ENCODE measurements at places on chromosomes 11 and 22.
A peak's percentile ranks its signal among the peaks of the same experiment; 100 is the strongest.

DNA sequence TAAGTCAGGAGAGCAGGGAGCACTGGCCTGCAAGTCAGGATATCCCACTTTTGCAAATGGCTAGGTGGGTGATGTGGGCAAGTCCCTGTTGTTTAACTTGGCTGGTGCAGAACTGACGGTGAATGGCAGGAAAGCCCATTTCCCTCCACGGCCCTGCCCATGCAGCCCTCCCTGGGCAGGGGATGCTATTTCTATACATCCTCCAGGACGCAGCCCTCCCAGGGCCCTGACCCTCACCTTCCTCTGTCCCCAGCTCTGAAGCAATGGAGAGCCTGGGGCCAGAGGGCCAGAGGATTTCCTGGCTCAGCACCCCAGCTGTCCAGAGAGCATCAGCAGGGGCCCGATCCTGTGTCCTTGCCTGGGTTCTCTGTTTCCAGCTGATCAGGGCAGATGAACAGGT is 91.3 kb downstream of the TSPAN18 start:
- DNase-seq: no peak

- no peak for DNase-seq
These were observed 13.1 kb upstream of the HIKESHI start for GRCh38 chr11:86288776-86289507.

DNA sequence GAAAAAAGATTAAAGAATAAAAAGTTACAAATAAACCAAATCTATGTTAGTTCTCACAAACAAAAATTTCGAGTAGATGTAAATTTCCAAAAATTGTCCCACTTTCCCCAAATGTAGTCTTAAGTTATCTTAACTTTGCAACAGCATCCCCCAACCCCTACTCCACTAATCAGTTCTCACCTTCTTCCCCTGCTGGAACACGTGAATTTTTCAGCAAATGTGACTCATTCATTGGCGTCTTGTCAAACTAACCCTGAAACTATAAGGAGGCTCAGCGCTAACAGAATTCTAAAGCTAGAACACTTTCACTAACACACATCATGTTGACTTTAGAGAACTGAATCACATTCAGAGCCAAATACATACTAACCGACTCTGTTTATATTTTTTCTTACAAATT is 46.1 kb downstream of the PHF21A start:
- DNase-seq: no peak

DNA sequence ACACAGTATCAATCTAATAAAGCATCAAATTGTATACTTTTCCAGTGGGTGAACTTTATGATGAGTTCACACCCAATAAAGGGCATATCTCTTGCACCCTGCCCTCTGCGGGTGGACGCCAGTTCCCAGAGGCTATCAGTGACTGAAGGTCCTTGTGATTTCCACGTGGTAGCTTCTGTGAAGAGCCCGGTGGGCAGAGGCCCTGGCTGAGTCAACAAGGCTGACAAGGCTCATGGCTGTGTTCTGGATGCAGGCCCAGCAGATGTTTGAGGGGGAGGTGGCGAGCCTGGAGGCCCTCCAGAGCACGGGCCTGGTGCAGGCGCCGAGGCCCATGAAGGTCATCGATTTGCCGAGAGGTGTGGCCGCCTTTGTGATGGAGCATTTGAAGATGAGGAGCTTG is 71.4 kb downstream of the PIWIL3 start:
- DNase-seq: no peak

DNA sequence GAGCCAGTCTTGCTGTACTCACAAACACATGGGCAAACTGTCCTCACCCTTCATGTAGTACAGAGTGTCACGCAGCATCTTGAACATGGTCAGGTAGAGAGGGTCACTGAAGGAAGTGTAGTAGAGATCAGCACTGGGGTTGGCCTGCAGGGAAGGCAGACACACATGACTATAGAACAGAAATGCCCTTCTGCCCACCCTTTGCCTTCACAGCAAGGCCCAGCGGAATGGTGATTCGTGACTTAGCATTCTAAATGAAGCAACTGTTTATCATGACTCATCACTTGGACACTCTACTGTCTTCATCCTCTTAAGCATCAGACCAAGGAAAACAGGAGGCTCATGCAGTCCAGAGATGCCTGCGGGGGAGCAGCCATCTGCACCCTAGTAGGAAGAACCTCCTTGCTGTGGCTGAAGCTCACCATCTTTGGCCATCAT is 33.4 kb downstream of the SERPIND1 start:
- no peak for DNase-seq

DNA sequence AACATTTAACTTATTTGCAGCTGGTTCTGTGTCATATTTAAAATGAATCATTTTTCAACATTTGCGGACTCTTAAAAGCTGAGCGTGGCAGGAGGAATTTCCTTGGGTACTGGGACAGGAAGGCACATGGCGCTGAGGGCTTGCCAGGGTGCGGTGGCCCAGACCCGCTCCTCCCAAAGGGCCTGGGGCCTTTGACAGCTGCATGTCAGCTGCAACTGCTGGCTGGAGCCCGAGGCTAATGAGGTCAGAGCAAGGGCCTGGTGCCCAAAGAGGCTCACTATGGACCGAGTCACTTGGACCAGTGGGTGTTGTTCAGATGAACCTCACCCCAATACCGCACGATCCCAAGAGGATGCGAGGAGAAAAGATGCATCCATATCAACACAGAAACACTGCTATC is 326.9 kb downstream of the CTTN start:
- no peak for DNase-seq

GRCh38 chr11:77372726-77373125 is 71.2 kb upstream of the GDPD4 start:
- no peak for DNase-seq

- DNase-seq: no peak
These were observed 25.8 kb upstream of the IL10RA start for GRCh38 chr11:117960406-117960805.

DNA sequence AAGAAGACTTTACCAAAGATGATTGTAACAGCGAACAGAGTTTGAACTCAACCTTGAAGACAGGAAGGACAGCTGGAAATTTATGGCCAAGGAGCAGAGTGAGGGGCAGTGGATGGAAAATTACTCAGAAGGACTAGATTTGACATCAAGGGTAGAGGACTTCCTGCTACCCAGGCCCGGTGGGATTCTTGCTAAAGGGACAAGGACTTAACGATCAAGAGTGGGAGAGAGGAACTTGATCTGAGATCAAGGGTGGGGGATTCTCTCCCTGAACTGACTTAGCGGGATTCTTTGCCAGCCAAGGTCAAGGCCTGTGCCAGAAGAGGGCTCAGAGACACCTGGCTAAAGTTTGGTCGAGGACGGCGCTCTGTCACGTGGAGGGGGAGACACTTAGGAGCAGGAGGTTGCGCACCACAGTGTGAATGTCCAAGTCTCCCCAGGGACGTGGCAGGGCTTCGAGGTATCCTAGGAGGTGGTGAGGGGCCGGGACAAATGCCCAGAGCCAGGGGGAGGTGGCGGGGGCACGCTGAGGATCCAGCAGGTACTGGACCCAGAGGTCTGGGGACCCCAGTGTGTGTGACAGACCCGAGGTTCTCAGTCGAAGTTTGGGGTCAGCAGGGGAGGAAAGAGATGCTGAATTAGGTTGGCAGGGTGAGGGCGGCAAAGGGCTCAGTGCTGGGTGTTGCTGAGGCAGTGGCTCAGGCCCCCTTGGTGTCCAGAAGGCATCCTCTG is 46.1 kb upstream of the SHISAL1 start:
- DNase-seq: no peak

DNA sequence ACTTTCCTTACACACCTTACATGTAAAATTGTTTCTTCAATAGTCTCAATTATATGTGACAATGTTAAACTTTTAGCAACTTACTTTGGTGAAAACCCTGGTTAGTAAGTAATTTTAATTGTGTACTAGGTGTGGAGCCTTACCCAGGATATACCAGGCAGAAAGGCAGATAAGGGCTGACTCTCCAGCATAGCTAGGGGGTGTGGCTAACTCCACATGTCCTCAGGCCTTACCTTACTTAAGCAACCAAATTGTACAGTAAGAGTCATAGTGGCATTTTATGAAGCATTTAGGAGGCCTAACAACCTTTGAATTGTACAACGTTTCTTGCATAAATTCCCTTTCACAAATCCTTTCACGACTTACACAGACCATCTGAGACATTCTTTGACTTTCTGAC is 118.2 kb upstream of the OR9Q1 start:
- no peak for DNase-seq

DNA sequence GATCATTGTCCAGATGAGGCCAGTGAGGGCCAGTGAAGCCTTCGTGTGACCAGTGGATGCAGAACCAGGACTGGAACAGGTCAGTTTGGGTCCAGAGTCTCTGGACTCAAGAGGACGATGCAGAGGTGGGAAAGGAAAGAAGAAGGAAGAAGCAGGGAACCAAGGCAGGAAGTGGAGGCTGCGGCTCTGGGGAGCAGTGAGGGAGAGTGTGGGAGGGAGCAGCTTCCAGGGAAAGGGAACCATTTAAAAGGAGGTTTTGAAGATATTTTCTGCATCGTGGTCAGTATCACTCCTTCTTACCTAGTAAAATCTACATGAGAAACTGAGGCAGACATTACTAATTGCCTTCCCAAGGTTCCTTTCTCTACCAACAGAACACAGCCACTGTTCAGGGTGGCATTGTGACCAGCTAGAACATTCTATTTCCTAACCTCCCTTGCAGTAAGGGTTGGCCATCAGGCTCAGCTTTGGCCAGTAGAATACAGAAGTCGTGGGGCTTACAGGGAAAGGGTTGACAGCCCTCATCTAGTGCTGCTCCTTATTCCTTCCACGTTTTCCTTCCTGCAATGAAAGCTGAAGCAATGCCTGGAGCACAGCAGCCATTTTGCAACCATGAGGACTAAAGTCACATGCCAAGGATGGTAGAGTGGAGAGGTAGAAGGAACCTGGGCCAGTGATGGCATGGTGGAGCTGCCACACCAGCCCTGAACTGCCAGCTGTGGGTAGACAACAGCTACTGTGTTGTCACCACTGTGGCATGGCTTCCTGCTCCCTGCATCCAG is 29.1 kb upstream of the LINC01488 start:
- DNase-seq: no peak

DNA sequence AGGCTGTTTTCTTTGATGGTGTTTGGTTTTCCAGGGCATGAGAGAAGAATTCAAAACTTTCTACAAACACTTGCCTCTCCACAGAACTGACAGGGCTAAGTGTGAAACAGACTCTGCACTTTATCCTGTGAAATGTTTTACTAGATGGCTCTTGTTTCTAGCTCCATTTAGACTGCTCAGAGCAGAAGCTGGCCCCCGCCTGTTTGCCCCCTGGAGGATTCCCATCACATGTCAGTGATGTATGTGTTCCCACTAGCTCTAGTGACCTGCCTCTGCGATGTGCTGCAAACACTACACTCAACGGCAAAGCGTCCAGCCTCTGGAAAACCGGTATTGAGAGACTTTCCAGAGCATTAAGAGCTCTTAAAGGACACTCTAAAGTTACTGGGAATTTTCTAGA is 41.4 kb upstream of the PCF11 start:
- peak; percentile 21 for DNase-seq

- DNase-seq: no peak
These were observed 204.2 kb downstream of the AASDHPPT start for GRCh38 chr11:106281455-106282173.

GRCh38 chr22:20993304-20994127 is 8.4 kb downstream of the THAP7 start:
- no peak for DNase-seq

DNA sequence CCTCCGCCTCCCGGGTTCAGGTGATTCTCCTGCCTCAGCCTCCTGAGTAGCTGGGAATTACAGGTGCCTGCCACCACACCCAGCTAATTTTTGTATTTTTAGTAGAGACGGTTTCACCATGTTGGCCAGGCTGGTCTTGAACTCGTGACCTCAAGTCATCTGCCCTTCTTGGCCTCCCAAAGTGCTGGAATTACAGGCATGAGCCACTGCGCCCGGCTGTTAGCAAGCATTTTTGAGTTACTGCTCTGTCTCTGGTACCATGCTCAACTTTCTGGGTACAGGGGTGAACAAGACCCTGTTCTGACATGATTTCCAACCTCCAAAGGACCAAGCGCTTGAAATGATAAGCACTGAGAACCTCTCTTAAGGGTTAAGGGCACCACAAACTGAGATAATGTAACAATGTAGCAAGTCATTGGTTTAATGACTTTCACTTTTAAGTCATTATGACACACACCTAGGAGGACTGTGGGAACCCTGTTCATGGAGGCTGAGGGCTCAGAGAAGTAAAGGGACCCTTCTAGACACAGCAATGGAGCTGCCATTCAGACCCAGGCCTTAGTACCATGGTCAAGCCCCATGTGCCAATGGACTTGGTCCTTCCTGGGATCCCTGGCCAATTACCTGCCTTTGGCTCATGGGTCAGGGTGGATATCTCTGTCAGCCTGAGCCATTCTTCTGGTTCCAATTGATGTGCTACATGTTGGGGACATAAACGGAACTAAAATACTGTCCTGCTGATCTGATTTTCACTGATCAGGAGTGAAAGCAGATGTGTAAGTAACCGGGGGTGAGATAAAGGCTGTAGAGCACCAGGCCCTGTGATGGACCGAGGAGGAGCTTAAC is 11.6 kb downstream of the SLC3A2 start:
- DNase-seq: no peak

DNA sequence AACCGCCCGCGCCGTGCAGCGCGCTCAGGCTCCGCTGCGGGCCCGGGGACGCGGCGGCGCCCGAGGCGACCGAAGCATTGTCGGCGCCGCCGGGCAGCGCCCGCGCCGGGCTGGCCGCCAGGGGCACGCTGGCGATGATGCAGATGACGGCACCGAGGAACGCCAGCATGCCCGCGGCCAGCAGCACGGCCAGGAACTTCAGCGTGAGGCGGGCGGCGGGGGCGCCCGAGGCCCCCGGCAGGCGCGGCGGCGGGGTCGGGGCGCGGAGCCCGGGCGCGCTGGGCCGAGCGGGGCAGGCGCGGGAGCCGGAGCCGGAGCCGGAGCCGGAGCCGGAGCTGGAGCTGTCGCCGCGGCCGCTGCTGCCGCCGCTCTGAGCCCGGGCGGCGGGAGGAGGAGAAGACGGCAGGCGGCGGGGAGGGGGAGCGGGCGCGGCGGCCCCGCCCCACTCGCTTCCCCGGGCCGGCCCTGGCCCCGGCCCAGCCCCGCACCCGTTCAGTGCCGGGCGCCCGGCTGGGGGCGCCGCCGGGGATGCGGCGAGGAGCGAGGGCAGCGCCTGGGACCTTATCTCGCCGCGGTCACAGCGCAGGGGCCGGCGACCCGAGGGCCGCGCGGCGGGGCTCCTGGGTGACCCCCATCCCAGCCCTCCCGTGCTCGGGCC is at the start of gene NPTXR:
TSS of gene NPTXR (minus strand) at position 372 of the 658 bp plus-strand sequence.
- DNase-seq: peak; percentile 44
